ENCODE measurements at places on chromosomes 7 and 10. TPM values are rescaled to one million over a fixed set of nuclear protein-coding genes. Genes with fewer than 3 reads are reported as not detected.
A peak's percentile ranks its signal among the peaks of the same experiment; 100 is the strongest.

LYZL1 gene
- not detected for total RNA-seq

MYL10 gene
- 0.52 TPM for total RNA-seq

ABCB1 gene
- not detected for total RNA-seq

OR2A7 gene
- total RNA-seq: 1.1 TPM

GRCh38 chr10:102352066-102352715 lies 43.3 kb upstream of the NFKB2 start:
- H3K4me1 ChIP-seq: no peaks in the 10 kb centered on the region
- no peaks in the 10 kb centered on the region for H3K27me3 ChIP-seq
- H3K36me3 ChIP-seq: peaks cover 22% of the 10 kb centered on the region
- H3K4me3 ChIP-seq: no peak overlapping the region
- peak; percentile 87 for DNase-seq
- no peak overlapping the region for H3K27ac ChIP-seq

GRCh38 chr10:46248651-46249146 lies 38.1 kb upstream of the ANTXRL start:
- no peaks in the 10 kb centered on the region for H3K4me1 ChIP-seq
- peak; percentile 77 for DNase-seq
- H3K4me3 ChIP-seq: no peak overlapping the region
- no peaks in the 10 kb centered on the region for H3K36me3 ChIP-seq
- H3K27me3 ChIP-seq: peaks cover 8% of the 10 kb centered on the region

DNA sequence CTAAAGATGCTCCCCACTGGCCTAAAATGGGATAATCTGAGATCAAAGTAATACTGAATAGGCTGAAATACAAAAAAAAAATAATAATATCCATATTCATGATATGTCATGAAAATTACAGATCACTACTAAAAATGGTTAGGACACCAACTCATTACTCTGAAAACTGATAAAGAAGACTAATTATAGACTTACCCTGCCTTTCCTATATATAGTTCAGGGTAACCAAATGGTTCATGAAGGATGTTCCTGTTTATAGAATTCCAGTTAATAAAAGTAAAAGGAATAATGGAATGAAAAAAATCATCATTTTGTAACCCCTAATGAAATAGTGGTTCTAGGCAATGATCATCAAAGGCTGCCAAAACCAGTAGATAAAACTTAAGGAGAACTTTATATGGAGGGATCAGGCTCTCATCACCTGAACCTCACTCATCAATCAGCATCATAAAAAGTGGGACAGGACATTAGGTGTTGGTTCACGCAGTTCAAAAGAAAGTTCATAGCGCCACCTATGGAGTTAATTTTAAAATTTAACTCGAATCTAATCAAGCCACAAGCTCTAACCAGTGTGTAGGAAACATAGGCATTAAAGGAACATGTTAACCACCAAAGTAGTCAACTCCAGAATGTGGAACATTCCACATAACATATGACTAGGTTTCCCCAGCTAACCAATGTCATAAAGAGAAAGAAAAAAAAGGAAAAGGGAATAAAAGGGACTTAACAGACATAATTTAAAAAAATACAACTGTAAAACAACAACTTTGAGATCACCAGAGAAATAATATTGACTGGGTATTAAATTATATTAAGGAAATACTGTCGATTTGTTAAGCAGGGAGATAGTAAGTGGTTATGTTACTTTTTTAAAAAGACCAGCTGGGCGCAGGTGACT lies 35.7 kb downstream of the P4HA1 start:
- H3K27me3 ChIP-seq: no peaks in the 10 kb centered on the region
- H3K4me1 ChIP-seq: peaks cover 16% of the 10 kb centered on the region
- H3K36me3 ChIP-seq: peaks cover 29% of the 10 kb centered on the region
- DNase-seq: no peak

GRCh38 chr7:139869886-139870285 lies 40.8 kb downstream of the TBXAS1 start:
- no peak for DNase-seq
- no peak overlapping the region for H3K4me3 ChIP-seq
- H3K4me1 ChIP-seq: peaks cover 12% of the 10 kb centered on the region
- no peaks in the 10 kb centered on the region for H3K36me3 ChIP-seq

DNA sequence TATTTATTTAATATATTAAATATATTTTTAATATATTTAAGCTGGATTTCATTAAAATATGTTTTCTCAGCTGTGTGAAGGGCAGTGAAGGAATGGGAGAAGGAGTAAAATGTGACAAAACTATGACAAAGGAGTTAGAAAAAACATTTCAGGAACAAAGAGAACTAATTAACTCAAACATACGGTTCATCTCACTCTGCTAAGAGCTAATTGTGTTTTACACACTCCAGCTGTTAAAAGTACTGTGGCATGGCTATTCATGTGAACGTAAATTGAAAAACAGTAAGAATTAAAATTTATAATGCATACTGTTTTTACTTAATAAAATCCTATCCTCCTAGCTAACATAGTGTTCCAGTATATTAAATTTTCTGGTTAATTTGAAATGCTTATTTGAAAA lies 262.5 kb upstream of the GNAI1 start:
- H3K27ac ChIP-seq: no peak overlapping the region
- no peaks in the 10 kb centered on the region for H3K4me1 ChIP-seq
- no peak for DNase-seq
- H3K27me3 ChIP-seq: peaks cover 7% of the 10 kb centered on the region
- no peak overlapping the region for H3K4me3 ChIP-seq

GRCh38 chr10:103977204-103977603 lies 10.3 kb downstream of the SLK start:
- peaks cover 25% of the 10 kb centered on the region for H3K4me1 ChIP-seq
- H3K27me3 ChIP-seq: no peaks in the 10 kb centered on the region
- peaks cover 4% of the 10 kb centered on the region for H3K36me3 ChIP-seq
- H3K27ac ChIP-seq: no peak overlapping the region
- DNase-seq: no peak
